Amygdala (tissue), 56 donors: ENCODE measurements at places on chromosomes 1 and 21.

DNA sequence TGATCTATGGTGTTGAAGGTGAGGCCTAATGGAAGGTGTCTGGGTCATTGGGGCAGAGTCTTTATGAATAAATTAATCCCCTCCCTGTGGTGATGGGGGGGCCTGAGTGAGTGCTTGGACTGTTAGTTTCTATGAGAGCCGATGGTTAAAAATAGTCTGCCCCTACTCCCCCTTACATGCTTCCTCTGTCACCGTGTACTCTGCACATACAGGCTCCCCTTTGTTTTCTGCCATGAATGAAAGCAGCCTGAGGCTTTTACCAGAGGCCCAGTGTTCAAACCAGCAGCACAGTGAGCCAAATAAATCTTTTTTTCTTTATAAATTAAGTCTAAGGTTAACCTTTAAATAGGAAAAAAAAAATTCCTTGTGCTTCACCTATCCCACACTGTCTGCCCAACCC lies 657.0 kb downstream of the AMY1C start:
- DNase-seq, result no peak

DNA sequence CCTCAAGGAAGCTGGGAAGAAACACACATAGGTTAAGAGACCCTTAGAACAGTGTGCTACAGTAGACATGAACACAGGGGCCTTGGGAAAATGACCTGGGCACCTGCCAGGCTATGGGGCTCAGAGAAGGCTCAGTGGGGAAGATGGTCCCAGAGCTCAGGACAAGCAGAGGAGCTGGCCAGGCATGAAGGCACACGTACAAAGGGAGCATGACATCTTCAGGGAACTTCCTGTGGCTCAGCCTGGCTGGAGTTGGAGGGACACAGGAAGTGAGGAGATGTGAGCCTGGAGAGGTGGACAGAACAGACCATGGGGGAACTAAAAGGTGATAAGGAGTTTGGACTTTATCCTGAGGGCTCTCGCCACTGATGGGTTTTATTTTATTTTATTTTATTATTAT lies 3.8 kb upstream of the SLC50A1 start:
- DNase-seq, result no peak

DNA sequence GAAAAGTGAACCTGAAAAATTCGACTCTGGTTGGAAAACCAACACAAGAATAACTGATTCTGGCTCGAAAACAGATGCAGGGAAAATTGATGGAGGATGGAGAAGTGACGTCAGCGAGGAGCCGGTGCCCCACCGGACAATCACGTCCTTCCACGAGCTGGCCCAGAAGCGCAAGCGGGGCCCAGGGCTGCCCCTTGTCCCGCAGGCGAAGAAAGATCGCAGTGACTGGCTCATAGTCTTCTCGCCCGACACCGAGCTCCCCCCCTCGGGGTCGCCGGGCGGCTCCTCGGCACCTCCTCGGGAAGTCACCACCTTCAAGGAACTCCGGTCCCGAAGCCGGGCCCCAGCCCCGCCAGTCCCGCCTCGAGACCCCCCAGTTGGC lies 1.9 kb downstream of the RUSC1 start:
- no peak for DNase-seq

DNA sequence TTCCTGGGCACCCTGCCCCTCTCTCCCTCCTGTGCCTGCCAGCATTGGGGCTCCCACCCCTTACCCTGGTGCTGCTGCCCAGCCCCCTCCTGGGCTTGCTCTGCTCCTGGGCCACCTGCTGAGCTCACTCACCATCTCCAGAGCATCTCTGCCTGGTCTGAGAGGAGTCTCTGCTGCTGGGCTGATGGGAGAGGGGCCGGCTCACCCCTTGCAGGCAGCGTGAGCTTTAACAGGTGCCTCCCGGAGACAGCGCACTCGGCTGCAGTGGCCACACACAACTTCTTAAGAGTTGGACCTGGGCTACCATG lies 721.7 kb downstream of the MATN1 start:
- no peak for DNase-seq

GRCh38 chr1:225746361-225747179 lies 31.1 kb upstream of the SRP9 start:
- peak; percentile 55 for DNase-seq

GRCh38 chr1:184753608-184754475 lies 816 bp downstream of the EDEM3 start:
- DNase-seq, result no peak
